ENCODE measurements at places on chromosomes 16 and 17. TPM values are rescaled to one million over a fixed set of nuclear protein-coding genes. Genes with fewer than 3 reads are reported as not detected.

DNA sequence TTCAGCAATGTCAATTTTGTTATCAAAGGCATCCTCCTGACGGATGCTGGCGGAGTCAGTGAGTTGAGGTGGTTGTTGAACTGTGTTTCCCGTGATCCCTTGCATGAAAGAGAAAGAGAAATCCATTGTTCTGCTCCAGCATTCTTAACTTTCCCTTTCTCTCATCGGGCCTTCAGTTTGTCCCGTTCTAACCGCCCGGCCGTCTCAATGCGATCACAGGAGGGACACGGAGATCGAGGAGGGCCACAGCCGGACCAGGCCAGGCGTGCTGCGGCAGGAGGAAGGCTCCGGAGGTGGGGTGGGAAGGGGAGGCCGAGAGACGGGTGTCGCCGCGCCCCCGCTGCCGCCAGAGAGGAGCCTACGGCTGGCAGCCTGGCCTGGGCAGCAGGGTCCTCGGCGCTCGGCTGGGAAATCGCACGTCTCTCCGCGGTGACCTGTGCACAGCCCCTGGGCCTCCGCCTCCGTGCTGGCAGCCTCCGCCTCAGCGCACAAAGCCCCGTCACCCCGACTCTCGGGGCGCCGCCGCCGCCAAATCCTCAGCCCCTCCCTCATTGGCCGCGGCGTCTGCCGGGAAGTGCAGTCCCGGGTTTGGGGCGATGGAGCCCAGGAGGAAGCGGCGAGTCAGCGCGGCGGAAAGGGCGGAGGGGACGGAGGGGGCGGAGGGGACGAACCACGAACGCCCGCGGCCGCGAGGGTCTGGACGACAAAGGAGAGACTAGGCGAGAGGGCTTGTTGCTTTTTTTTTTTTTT, 38.1 kb downstream of the SOST start:
- DNase-seq = peak; percentile 91

GRCh38 chr17:39054111-39054645, 87.0 kb upstream of the FBXO47 start:
- DNase-seq = no peak

DNAH17 gene
- total RNA-seq = not detected

NQO1 gene
- total RNA-seq = 36.2 TPM

All from left ventricle myocardium superior (tissue), 1 donor.